Non-pigmented ciliary epithelial cell (primary cell): ENCODE measurements at places on chromosomes 13 and 19.

- DNase-seq = no peak
Observed at GRCh38 chr19:1540365-1540925, 16.6 kb downstream of the PLK5 start.

DNA sequence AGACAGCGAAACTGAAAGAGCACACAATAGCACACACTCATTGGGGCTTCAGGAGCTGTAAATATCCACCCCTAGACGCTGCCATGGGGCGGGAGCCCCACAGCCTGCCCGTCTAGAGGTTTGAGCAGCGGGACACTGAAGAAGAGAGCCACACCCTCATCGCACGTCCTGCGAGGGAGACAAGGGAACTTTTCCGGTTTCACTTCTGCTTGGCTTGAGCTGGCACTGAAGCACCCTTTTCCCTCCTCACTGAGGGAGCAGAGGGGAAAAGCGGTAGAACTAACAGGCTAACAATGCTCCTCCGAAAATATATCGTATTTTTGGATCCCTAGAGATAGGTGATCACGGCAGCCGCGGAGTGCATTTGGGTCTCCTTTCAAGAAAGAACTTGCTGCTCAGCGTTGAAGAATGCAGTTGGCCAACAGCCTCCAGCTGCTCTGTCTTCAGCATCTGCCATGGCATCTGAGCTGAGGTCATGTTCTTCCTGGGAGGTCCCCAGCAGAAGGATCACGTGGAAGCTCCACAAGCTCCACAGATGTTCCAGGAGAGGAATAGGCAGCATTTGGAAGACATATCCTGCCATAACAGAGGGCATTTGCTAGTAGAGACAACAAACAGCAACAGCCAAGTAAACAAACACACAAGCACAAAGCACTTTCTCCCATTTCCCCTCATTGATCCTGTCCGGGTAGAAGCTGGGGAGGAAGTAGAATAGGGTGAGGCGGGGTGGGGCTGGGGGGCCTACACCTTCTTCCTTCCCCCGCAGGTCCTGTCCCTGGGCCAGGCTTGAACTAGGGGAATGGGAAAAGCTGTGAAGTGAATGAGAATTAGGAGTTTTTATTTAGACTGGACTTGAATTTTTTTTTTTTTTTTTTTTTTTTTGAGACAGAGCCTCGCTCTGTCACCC lies 44.8 kb upstream of the ALOX5AP start:
- DNase-seq = peak; percentile 92

DNA sequence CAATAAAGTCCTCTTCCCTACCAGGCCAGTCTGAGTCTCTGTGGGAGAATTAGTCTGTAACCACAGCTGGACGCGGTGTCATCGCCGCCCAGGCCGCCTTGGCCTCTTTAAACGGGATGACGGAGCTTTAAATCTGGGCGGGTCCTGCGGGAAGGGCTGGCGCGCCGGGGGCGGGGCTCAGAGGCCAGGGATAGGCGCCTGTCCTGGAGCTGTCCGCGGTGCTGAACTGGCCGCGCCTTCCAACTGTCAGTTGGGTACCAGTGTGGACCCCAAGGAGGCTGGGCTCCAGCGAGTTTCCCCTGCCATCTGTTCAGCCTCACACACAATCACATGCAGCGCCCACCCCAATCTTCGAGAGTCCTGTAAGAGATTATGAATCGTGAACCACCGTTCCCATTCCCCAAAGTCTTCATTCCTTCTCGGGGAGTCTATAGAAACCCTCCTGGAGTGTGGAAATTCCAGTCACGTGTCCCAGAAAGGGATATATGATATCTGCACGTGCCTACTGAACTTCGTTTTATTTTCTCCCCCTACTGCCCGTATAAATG lies 11.5 kb downstream of the APLP1 start:
- DNase-seq = peak; percentile 52

DNA sequence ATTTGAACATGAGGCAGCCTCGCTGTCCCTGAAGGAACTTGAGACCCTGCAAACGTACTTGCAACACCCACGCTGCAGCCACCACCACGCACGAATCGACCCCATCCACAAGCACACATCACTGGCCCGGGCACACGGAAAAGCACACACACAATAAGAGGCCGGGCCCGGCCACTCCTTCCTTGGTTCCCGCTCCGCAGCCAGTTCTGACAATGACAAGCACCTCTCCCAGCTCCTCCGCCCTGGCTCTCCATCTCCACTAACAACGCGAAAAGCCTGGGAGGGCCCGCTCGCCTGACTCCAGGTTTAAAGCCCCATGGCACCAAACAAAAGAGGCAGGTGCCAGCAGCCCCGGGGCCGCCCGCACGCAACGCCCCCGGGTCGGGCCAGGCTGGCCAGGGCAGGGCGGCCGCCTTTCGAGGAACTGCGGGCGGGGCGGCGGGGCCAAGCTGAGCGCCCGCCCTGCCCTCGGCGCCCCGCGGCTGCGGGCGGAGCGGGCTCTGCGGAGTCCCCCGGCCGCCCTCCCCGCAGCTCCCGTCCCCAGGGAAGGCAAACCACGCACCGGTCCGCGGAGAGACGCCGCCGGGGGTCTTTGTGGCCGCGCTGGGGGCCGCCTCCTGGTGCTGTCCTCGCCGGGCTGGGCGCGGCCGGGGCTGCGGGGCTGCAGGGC lies 495 bp downstream of the DCLK1 start:
- no peak for DNase-seq

DNA sequence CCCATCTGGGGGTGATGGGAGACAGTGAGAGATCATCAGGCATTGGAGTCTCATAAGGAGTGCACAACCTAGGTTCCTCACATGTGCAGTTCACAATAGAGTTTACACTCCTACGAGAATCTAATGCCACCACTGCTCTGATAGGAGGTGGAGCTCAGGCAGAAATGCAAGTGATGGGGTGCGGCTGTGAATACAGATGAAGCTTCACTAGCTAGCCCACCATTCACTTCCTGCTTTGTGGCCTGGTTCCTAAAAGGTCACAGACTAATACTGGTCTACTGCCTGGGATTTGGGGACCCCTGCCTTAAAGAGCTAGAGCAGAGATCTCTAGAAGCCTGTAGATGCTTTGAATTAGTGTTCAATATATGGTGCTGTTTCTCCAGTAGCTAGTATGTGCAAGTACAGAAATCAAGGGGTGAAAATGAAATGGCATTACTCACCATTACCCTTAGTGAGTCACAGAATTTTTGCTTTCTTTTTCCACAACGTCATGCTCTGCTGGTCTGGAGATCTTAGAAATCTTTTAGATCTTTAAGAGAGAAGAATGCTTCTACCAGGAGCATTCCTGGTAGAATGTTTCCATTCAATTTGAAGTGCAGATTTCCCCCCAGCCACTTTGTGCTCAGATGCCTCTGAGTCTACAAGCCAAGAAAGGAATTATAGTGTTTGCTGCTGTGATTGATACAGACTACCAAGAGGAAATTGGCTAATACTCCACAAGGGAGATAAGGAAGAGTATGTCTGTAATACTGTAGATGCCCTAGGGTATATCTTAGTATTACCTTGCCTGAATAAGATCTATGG lies 2301.2 kb downstream of the PCDH9 start:
- peak; percentile 78 for DNase-seq

DNA sequence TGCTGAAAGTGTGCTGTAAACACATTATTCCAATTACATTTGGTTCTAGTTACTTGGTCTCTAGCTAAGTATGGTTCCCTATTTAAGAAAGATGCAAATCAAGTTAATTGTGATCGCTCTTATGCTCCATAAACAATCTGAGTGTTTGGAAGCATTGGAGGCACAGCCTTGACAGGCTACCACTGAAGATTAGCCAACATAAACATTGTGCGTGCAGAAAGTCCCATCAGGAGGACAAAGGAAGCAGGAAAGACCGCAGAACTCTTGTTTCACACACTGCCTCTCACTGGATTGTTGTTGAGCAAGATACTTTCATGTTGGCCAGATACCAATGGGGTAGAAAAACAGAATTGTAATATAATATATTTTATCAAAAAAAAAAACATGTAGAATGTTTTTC lies 814.4 kb downstream of the EFNB2 start:
- no peak for DNase-seq

- no peak for DNase-seq
Observed at GRCh38 chr13:101262306-101262705, 154.0 kb downstream of the NALCN start.
